Activated CD8-positive, alpha-beta memory T cell treated with anti-CD3 and anti-CD28 coated beads for 24 hours (primary cell): ENCODE measurements at places on chromosomes 1 and 21.
A peak's percentile ranks its signal among the peaks of the same experiment; 100 is the strongest.

DNA sequence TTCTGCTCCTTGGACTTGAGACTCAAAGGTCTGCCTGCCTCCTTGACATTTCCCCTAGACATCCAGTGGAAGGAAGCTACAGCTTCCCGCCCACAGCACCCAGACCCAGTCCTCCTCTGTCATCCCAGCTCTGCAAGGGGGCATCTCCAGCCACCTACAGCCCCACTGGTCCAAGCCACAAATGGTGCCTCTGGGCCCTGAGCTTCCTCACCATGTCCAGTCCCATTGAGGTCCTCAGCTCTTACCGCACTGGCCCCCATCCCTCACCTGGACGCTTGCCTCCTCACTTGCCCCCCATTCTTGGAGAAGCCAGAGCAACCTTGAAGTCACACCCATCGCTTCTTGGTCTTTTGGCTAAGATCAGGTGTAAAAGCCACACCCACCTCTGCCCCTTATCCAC, 13.2 kb downstream of the PODN start:
- no peak for DNase-seq

- no peak for DNase-seq
These were observed 277.1 kb downstream of the AJAP1 start for GRCh38 chr1:4931486-4931885.

DNA sequence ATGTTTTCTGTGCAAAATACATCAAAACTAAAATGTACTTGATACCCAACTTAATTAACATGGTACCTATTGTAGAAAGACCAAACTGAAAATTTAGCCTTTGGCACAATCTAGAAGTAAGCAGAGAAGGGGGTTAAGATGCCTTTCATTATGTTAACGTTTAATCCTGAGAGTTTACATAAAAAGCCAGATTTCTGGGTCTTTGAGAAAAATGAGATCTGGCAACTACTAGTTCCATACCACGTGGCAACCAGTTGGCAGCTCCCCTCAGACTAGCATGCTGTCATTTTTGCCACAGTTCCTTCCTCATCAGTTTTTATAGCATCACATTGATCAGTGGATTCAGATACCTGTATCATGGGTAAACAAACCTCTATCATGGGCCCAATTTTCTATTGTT, 1.5 kb downstream of the RO60 start:
- DNase-seq, result no peak

DNA sequence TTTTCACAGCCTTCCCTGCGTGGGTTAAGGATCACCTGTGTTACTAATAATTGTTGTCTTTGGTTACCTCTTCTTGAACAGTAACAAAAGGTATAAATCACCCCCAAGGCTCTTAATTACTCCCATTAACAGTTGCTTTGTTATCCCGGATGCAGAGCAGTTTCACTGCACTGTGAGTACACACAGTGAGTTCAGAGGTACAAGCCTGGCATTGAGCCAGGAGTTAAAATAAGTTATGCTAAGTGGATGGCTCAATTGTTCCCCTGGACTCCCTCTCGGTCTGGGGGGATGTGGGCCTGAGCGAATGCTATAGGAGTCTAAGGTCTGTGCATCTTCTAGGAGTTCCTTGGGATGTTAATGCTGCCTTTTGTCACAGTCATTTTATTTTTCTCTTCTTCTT, 258.3 kb downstream of the ATG4C start:
- no peak for DNase-seq

DNA sequence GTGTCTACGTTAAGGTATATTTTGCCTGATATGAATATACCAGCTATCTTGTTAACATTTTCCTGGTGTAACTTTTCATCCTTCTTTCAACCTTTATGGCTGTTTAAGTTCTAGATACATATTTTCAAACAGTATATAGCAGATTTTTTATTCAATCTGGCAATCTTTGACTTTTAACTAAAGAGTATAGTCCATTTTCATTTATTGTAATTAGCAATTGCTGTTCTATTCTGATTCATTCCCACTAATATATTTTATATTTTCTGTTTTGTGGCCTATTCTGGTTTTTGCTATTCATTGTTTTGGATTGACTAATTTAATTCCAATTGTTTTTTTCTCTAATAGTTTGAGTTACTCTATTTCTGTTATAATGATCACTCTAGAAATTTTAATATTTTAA, 7.3 kb upstream of the C1orf162 start:
- no peak for DNase-seq

DNA sequence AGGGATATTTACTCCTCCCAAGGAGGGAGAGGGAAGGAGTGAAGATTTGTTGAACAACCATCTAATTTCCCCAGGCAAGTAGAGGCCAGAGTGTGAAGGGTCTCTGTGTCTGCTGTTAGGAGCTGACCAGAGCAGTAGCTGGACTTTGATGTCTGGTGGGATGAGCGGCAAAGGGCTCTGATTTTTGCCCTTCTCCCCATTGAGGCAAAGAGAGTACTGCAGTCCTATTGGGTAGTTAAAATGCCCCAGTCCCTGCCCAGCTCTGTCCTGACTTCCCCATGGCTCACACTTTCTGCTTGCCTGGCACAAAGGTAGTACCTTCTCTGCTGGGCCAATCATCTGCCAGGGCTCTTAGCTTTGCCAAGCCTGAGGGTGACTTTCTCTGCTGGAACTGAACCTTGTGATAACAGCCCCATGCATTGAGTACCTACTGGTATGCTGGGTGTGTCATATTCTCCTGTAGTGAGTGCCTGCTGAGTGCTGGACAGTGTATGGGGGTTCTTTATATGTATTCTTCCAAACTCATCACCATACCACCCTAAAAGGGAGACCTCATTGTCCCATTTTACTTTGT, 64.0 kb upstream of the SELENON start:
- no peak for DNase-seq

- DNase-seq, result no peak
These were observed 158.3 kb upstream of the GALNT2 start for GRCh38 chr1:229908689-229909088.

GRCh38 chr1:29959356-29959755, 723.0 kb downstream of the PTPRU start:
- no peak for DNase-seq

DNA sequence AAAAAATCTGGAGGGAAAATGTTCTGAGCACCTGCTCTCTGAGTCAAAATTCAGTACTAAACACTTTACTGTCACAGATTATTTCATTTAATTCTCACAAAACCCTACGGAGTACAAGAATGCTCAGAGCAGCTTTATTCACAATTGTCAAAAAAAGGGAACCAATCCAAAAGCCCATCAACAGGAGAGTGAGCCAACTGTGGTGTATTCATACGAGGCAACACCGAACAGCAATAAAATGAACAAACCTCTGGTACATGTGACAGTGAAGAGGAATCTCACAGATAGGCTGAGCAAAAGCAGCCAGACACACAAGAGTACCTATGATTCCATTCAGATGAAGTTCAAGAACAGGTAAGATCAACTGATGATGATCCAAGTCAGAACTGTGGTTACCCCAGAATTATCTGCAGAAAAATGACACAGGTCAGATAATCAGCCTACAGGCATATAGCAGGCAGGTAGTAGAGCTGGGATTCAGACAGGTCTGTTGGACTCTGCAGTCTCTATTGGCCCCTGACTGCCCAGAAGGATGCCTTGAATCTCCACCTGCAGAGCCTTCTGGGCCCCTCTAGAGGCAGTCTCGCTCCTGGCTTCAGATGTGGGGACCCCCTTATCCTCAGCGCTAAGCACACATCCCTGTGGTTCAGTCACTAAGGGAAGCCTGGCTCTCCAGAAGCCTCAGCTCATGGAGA, 19.2 kb downstream of the SLC9A1 start:
- no peak for DNase-seq

DNA sequence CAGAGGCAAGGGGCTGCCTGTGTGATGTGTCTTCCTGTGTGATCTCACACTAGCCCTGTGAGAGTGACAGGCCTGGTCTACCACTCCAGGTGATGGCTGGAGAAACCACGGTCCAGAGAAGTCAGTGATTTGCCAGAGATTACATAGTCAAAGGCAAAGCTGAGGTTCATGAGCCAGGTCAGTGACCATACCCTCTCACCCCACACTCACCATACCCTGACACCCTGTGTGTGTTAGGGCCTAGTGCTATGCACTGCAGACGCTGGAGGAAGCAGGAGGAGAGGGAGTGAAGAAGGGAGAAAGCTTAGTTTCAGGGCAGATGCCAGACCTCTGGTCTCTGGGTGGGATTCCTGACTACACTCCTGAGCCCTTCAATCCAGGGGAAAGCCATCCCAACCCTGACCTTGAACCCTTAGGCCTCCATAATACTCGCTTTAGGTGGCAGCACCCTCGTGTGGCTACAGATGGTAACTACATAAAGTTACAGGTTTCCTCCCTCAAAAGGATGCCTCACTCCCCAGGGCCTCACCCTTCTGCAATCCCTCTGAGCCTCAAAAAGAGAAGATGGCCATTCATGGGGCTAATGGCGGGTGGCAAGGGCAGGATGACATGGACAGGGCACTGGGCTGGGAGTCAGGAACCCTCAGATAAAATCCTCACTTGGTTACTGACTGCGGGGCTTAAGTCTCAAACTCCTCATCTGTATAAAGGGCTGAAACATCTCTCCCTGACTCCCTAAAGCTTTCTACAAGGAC, 20.8 kb upstream of the SDC3 start:
- peak; percentile 76 for DNase-seq

- no peak for DNase-seq
These were observed 56.6 kb upstream of the SLC2A1 start for GRCh38 chr1:43015269-43015668.

DNA sequence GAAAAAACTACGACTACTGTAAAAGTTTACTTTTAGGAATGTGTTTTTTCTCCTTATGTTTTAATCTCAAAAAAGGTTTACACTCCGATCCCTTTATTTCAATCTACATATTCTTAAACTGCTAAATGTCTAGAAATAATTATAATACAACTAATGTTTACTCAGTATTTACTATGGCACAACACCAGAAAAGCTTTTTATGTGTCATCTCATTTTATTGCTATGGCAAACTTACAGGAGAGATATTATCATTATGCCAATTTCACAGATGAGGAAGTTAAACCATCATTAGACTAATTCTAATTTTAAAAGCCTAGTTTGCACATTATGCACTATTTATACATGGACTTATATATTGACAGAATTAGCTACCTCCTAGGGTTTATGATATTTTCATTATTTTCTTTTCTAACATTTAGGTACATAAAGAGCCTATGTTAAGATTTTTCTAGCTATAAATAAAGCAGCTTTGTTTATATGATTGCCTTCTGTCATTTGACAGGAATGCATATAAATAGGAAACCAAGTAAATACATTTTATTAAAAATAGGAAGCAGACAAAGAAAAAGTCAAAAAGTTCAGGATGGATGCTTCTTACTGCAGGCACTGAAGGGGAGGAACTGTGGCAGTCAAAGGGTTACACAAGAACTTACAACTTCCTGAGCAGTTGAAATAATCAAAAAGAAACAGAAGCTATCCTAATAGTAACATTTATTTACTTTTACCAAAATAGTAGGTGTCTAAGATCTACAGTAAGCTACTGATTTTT, 442.4 kb downstream of the LTN1 start:
- DNase-seq, result no peak
